ENCODE measurements at places on chromosomes 5 and 9.

DNA sequence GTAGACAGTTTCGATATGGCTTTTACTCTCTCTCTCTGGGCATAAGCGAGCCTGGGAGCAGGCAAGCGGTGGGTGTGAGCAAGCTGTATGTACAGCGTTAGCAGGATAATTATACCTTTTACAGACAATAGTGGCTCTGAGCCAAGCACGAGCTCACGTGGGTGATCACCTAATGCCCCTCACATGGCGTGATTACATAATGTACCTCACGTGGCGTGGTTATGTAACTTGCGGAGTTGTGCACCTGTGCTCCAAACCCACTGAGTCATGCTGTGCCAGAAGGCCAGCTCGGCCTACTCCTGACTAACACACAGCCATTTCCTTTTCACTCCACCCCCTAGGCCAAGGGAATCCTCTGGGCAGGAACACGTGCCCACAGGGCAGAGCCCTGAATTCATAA, 797.2 kb downstream of the EFNA5 start:
- no peak for DNase-seq

DNA sequence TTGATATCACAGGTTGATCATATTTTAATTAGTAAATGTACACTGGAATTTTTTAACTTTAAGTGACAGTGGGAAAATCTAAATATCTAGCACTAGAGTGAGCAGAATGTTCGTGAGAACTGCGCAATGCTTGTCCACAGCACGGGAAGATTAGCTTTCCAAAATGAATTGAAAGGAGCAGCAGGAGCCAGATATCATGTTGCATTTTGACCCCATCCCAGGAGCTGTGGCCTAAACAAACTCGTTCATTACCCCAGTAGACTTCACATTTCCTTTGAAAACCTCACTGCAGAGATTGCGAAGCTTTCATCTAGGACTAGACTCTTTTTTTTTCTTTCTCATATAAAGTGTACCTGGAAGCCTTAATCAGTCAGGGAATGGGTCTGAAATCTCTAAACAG, 525.8 kb downstream of the CTNND2 start:
- DNase-seq = no peak

GRCh38 chr5:65030056-65030455, 261.3 kb downstream of the CWC27 start:
- no peak for DNase-seq

- DNase-seq = no peak
Observed at GRCh38 chr5:120907953-120908352, 443.9 kb downstream of the PRR16 start.

- DNase-seq = no peak
Observed at GRCh38 chr5:149036168-149036567, 26.7 kb downstream of the SH3TC2 start.

DNA sequence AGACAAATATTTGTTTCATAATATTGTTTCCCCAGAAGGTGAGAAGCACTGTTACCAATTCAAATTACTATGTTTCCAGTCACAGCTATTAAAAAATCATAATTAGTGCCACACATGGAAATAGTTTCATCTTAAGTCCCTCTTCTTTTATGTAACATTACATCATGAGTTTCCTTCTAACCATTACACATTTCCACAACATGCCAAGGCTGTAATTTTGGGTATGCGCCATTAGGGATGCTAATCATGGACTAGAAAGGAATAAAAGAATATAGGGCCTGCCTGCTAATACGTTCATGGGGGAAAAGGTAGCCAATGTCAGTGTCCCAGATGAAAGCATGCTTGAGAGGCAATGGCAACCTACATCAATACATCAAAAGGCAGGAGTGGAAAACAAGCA, 142.5 kb upstream of the LPAR1 start:
- DNase-seq = no peak

DNA sequence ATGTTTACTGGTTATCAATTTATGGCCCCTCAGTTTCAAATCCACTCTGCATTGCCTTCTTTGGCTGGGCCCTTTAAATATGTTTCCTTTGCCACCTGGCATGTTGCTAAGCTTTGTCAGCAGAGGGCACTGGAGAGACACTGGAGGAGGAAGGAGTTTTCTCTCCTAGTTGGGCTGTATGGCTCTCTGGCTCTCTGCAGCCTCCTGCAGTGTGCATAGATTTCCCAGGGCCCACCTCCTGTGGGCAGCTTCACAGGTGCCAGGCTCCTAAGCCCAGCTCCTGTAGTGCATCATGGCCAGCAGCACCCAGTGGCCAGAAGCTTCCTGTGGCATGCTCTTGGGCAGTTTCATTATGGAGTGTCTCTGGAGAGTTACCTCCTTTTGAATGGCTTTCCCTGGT, 23.3 kb downstream of the CAVIN4 start:
- no peak for DNase-seq

DNA sequence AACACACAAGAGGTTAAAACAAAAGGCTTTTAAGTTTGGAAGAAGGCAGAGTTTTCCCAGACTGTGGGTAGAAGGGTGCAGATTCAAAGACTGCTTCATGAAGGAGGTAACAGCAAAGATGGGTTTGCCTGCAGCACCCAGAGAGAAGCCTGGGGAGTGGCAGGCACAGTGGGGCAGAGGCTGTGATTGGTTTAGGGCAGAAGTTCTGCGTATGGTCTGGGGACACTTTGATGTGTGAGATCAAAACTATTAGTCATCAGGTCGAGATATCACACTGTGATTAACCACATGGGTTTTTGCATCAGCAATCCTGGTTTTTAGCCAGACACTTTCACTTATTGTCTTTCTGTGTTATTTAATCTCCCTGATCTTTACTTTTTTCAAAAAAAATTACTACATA, 188.8 kb upstream of the GLRA1 start:
- no peak for DNase-seq

GRCh38 chr5:55564721-55565120, 30.0 kb upstream of the PLPP1 start:
- DNase-seq = peak; percentile 17

GRCh38 chr9:131204285-131204684, 72.0 kb downstream of the FAM78A start:
- DNase-seq = no peak

- no peak for DNase-seq
Observed at GRCh38 chr5:100303216-100303615, 232.0 kb upstream of the FAM174A start.

DNA sequence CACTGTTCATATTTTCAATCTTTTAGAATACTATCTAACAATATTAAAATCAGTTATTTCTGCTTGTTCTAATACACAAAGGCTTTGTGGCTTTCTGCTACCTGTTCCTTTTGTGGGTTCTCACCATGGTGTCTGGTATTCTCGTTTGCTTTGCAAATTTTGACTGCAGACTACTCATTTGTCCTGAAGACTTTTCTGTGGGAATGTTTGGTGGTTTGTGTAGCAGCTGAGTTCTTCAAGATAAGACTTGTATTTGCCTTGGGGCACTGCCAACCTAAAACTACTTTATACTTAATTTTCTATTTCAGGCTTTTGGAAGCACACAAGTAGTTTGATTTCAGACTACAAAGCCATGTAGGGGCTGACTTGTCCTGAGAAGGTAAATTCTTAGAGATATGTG, 11.1 kb downstream of the IL33 start:
- peak; percentile 11 for DNase-seq

DNA sequence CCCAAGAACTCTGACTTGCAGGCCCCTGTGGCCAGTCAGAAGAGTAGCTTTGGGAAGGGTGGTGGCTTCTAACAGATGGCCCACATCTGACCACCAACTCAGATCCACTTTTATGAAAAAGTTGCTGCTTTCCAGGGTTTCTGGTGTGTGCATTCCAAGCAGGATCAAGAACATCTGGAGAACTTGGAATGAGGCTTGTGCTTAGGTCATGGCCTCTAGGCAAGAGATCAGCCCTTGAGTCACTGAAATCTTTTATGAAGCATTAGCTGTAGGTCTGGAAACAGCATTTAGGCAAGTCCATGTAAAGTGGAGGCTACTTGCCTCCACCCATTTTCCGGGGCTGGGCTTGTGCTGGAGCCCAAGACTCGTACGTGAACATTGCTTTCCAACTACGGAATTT, 433.3 kb downstream of the SH3GL2 start:
- no peak for DNase-seq

- DNase-seq = no peak
Observed at GRCh38 chr5:80590766-80591165, 20.7 kb upstream of the ANKRD34B start.

DNA sequence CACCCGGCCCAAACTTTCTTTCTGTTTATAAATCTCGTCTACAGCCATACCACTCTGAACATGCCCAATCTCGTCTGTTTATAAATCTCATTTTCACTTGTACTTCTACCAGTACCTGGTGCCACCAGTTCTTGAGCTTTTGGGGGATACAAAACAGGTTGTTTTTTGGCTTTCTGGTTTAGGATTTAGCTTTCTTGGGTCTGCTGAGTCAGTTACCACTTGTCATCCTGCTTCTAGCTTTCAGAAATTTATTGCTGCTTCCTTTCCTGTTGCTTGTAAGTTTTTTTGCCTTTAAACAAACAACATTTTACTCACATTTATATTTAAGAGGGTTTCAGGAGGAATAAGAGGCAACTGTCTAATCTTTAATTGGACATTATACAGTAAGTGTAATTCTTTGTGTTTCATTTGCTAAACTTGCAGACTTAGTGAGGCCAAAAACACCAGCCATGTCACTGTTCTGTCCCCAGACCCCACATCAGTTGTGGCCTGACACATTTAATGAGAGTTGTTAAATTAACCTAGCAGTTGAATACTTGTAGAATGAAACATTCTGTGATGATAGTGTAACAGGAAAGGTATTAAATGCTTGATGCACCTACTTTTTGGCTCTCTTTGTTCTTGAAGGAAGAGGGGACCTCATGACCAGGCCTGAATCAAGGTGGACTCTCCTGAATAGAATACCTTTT, 11.8 kb downstream of the NDFIP1 start:
- DNase-seq = no peak

GRCh38 chr9:91714874-91715615, 235.0 kb downstream of the ROR2 start:
- DNase-seq = no peak

DNA sequence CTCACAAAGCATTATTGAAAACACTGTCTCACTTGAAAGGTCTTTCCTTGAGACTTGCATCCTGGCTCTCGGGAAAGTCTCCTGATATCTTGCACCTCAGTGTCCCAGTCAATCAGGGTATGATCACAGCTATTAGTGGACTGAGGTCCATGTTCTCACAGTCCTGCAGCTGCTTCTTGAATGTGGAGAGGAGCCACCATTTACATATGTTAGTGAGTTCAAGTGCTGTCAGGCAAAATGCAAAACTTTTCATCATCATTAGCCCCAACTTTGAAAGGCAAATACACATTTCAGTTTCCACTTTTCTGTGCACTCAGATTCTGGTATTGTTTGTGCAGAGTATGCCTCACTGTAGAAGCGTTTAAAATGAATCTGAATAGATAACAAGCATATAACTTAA, 111.6 kb downstream of the SNX18 start:
- DNase-seq = no peak
